Activated T-helper 1 cell treated with anti-CD3 and anti-CD28 coated beads, Interleukin-12 subunit alpha, Interleukin-12 subunit beta, Interleukin-2, Interleukin-4 antibody, amounts not matched to agents 30 ng/mL and 10 ng/mL and 1 ng/mL, durations not matched to agents 14 hours and 24 hours and 36 hours (primary cell): ENCODE measurements at places on chromosomes 7 and 10. TPM values are rescaled to one million over a fixed set of nuclear protein-coding genes. Genes with fewer than 3 reads are reported as not detected.

GRCh38 chr7:145020454-145020853, 184.6 kb upstream of the TPK1 start:
- no peak for DNase-seq
- no peak overlapping the region for H3K4me3 ChIP-seq
- no peaks in the 10 kb centered on the region for H3K4me1 ChIP-seq
- H3K27me3 ChIP-seq = no peaks in the 10 kb centered on the region

- H3K36me3 ChIP-seq = no peaks in the 10 kb centered on the region
- no peak overlapping the region for H3K4me3 ChIP-seq
- no peak for DNase-seq
- H3K27me3 ChIP-seq = no peaks in the 10 kb centered on the region
Measured at GRCh38 chr10:1189166-1190051, 133.2 kb downstream of the WDR37 start.

GRCh38 chr7:149500201-149500600, 2.6 kb upstream of the ZNF746 start:
- peaks cover 3% of the 10 kb centered on the region for H3K36me3 ChIP-seq
- H3K27ac ChIP-seq = peak overlapping the region; percentile 31
- peaks cover 34% of the 10 kb centered on the region for H3K4me1 ChIP-seq
- H3K4me3 ChIP-seq = peak overlapping the region; percentile 63
- no peak for DNase-seq

GRCh38 chr10:130230611-130231010, 94.4 kb downstream of the GLRX3 start:
- H3K4me1 ChIP-seq = no peaks in the 10 kb centered on the region
- H3K4me3 ChIP-seq = no peak overlapping the region
- DNase-seq = no peak
- no peaks in the 10 kb centered on the region for H3K36me3 ChIP-seq

GRCh38 chr10:132103116-132103910, 37.6 kb downstream of the JAKMIP3 start:
- no peaks in the 10 kb centered on the region for H3K27me3 ChIP-seq
- no peaks in the 10 kb centered on the region for H3K36me3 ChIP-seq
- DNase-seq = no peak
- no peak overlapping the region for H3K4me3 ChIP-seq
- H3K4me1 ChIP-seq = no peaks in the 10 kb centered on the region

DNA sequence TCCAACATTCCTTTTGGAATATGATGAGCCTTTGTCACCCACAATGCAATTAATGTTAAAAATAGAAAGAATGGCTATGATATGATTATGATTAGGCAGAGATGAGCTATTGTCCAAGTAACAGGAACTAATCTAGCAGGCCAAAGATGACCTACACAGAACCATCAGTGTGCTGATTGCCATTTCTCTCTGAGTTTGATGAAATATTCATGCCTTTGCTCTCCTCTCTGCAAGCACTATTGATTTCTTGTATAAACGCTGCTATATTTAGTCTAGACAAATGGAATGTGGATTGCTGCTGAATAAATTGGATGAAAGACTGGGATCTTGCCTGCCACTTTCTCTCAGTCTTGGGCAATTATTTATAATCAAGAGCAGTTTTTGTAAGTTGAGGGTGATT, 85.4 kb downstream of the HDAC9 start:
- no peak overlapping the region for H3K27ac ChIP-seq
- no peak for DNase-seq
- H3K36me3 ChIP-seq = no peaks in the 10 kb centered on the region
- no peak overlapping the region for H3K4me3 ChIP-seq
- no peaks in the 10 kb centered on the region for H3K27me3 ChIP-seq

DNA sequence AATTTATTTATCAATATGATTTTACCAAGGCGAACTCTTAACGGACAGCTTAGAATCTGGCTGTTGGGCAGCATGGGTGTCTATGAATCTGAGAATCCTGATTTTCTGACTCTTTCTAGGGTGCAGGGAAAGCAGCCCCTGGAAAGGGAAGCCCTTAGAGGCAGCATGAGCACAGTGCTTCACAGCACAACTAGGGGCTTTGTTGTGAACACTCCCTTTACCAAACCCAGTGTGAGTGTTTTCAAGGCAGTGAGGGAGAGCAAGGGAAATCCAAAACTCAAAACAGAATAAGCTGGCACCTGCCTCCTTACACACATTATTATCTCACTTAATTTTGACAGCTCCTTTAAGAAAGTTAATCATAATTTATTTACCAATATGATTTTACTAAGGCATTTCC, 116.3 kb upstream of the CSTF2T start:
- H3K27me3 ChIP-seq = peaks cover 5% of the 10 kb centered on the region
- no peaks in the 10 kb centered on the region for H3K36me3 ChIP-seq
- H3K4me1 ChIP-seq = no peaks in the 10 kb centered on the region
- no peak overlapping the region for H3K4me3 ChIP-seq
- no peak overlapping the region for H3K27ac ChIP-seq

DNA sequence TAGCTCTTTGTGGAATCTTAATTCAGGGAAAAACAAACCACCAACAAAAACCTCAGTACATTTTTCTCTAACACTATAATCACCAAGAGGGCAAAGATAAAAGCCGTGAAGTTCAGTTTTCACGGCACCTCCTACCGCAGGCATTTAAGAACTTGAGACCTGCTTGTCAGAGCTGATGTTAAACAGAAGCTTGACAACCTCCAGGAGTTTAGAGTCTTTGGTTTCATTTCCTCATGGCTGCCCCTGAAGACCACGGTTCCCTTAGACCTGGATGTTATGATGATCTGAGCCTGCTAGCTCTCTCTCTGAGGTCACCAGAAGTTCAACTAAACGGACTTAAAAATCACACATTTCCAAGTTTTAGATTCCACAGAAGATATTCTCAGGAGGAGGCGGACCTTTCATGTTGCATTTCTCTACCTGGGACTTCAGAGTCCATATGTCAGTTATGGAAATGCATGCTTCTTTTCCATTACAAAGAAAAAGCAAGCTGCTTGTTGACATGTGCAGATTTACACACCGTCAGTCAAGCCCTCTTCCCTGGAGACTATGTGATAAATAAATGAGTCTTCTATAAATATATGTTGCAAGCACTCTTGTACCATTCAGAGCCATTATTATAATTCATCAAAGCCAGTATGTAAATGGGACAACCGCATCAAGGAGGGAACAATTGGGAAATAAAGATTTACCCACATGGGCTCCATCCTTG, 258.0 kb downstream of the GFRA1 start:
- H3K27me3 ChIP-seq = no peaks in the 10 kb centered on the region
- no peaks in the 10 kb centered on the region for H3K36me3 ChIP-seq
- H3K4me3 ChIP-seq = no peak overlapping the region

- no peaks in the 10 kb centered on the region for H3K36me3 ChIP-seq
- no peak overlapping the region for H3K4me3 ChIP-seq
- H3K27me3 ChIP-seq = no peaks in the 10 kb centered on the region
- no peak overlapping the region for H3K27ac ChIP-seq
- no peak for DNase-seq
Measured at GRCh38 chr7:81846398-81846797, 76.6 kb upstream of the HGF start.

DNA sequence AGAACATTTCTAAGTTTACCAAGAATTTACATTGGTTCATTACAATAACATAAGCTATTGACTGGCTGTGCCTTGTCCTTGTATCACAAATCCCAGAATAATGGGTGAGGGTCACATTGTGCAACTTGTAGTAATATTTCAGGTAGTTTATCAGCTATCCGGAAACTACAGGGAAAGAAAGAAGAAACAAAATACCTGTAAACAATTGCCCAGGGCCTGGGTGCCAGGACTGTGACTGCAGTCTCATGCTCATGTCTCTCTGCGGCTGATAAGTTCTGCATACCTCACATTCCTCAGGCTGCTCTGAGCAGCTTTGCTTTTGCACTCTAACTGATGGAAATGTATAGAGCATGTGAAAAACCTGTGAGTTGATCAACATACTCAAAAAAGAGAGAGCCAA, 131.8 kb upstream of the TRIM24 start:
- H3K27ac ChIP-seq = no peak overlapping the region
- H3K4me3 ChIP-seq = no peak overlapping the region
- no peaks in the 10 kb centered on the region for H3K27me3 ChIP-seq
- H3K36me3 ChIP-seq = no peaks in the 10 kb centered on the region
- no peak for DNase-seq

GRCh38 chr7:88615336-88615735, 144.2 kb upstream of the ZNF804B start:
- H3K27ac ChIP-seq = no peak overlapping the region
- no peak overlapping the region for H3K4me3 ChIP-seq
- H3K4me1 ChIP-seq = no peaks in the 10 kb centered on the region
- H3K27me3 ChIP-seq = no peaks in the 10 kb centered on the region
- DNase-seq = no peak
- no peaks in the 10 kb centered on the region for H3K36me3 ChIP-seq

- H3K36me3 ChIP-seq = no peaks in the 10 kb centered on the region
- no peak for DNase-seq
- H3K27ac ChIP-seq = no peak overlapping the region
- H3K27me3 ChIP-seq = no peaks in the 10 kb centered on the region
- peaks cover 6% of the 10 kb centered on the region for H3K4me1 ChIP-seq
Measured at GRCh38 chr7:25625306-25625992, 397.2 kb upstream of the NPVF start.

GRCh38 chr10:22833353-22833752, 94.5 kb upstream of the ARMC3 start:
- no peaks in the 10 kb centered on the region for H3K4me1 ChIP-seq
- H3K4me3 ChIP-seq = no peak overlapping the region
- peaks cover 2% of the 10 kb centered on the region for H3K27me3 ChIP-seq
- DNase-seq = no peak

GRCh38 chr7:140771826-140772225, 75.3 kb downstream of the NDUFB2 start:
- no peaks in the 10 kb centered on the region for H3K27me3 ChIP-seq
- H3K4me3 ChIP-seq = no peak overlapping the region
- H3K36me3 ChIP-seq = peaks cover 9% of the 10 kb centered on the region
- no peak for DNase-seq
- no peak overlapping the region for H3K27ac ChIP-seq
- no peaks in the 10 kb centered on the region for H3K4me1 ChIP-seq

DNA sequence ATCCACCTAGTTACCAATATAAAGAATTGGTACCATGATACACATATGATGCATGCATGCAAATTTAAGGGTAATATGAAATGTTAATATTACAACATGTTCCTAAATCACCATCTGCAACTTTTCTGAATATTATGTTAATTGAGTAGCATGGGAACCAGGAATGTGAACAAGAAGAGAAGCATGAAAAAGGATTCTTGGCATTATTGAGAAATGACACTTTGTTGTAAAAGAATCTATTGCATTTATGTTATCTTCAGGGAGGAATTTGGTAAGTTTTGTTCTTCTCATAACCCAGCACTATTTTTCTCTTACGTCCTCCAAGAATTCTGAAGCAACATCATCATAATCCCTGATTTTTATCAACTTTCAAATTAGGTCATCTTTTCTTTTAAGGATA, 159.9 kb upstream of the SLC25A13 start:
- H3K4me3 ChIP-seq = no peak overlapping the region
- H3K36me3 ChIP-seq = peaks cover 3% of the 10 kb centered on the region
- H3K4me1 ChIP-seq = peaks cover 36% of the 10 kb centered on the region
- no peak overlapping the region for H3K27ac ChIP-seq
- H3K27me3 ChIP-seq = no peaks in the 10 kb centered on the region

GRCh38 chr10:123869020-123869414, 22.6 kb downstream of the CPXM2 start:
- H3K4me3 ChIP-seq = no peak overlapping the region
- H3K36me3 ChIP-seq = no peaks in the 10 kb centered on the region
- no peaks in the 10 kb centered on the region for H3K4me1 ChIP-seq

- no peaks in the 10 kb centered on the region for H3K36me3 ChIP-seq
- DNase-seq = no peak
- no peak overlapping the region for H3K27ac ChIP-seq
Measured at GRCh38 chr10:58813573-58813972, 300.9 kb downstream of the BICC1 start.

GRCh38 chr7:149598721-149599308, 101.2 kb upstream of the ZNF746 start:
- peaks cover 32% of the 10 kb centered on the region for H3K4me1 ChIP-seq
- H3K4me3 ChIP-seq = no peak overlapping the region
- H3K27ac ChIP-seq = no peak overlapping the region

- no peak overlapping the region for H3K27ac ChIP-seq
- DNase-seq = no peak
- H3K4me3 ChIP-seq = no peak overlapping the region
- H3K36me3 ChIP-seq = peaks cover 23% of the 10 kb centered on the region
- peaks cover 2% of the 10 kb centered on the region for H3K27me3 ChIP-seq
- no peaks in the 10 kb centered on the region for H3K4me1 ChIP-seq
Measured at GRCh38 chr7:30717181-30717580, 34.8 kb upstream of the INMT start.

DNA sequence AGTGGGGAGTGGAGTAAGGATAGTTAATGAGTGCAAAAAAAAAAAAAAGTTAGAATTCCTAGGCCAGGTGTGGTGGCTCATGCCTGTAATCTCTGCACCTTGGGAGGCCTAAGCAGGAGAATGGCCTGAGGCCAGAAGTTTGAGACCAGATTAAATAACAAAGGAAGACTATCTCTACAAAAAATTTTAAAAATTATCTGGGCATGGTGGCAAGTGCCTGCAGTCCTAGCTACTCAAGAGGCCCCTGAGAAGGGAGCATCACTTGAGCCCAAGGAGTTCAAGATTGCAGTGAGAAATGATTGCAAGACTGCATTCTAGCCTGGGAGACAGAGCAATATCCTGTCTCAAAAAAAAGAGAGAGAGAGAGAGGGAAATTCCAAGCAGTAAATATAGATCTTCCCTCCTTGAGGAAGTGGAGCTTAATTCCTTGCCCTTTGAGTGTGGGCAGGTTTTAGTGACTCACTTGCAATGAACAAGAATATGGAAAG, 19.5 kb upstream of the CSTF2T start:
- no peak overlapping the region for H3K4me3 ChIP-seq
- no peak for DNase-seq
- H3K36me3 ChIP-seq = no peaks in the 10 kb centered on the region
- no peak overlapping the region for H3K27ac ChIP-seq
- peaks cover 9% of the 10 kb centered on the region for H3K4me1 ChIP-seq
- H3K27me3 ChIP-seq = peaks cover 4% of the 10 kb centered on the region

DNA sequence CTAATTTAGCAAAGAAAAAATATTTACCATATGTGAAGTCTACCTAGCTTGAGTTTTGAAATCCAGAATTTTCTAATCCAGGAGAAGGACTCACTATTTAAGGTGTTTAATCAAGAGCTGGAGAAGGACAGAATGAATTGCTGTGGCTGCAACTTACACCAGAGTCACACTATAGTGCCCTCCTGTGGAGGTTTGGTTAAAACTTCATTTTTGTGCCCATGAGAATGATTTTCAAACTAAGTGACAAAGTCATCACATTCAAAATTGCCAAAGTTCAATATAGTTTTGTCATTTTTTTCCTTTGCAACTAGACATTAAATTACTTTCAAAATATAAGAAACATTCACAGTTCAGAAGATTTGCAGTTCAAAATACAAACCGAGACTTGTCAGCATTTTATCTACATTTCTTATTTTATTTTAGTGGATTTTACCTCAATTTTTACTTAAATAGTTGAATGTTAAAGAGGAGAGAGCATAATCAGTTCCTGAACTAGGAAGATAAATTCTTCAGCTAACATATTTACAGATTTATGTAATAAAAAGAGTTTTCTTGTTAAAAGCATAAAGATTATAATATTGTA, 70.7 kb downstream of the CABCOCO1 start:
- no peak overlapping the region for H3K4me3 ChIP-seq
- H3K36me3 ChIP-seq = no peaks in the 10 kb centered on the region
- H3K27ac ChIP-seq = no peak overlapping the region
- DNase-seq = no peak

GRCh38 chr10:36437367-36437766, 688.0 kb upstream of the ANKRD30A start:
- no peak overlapping the region for H3K4me3 ChIP-seq
- no peaks in the 10 kb centered on the region for H3K4me1 ChIP-seq
- no peak for DNase-seq
- H3K36me3 ChIP-seq = no peaks in the 10 kb centered on the region
- H3K27ac ChIP-seq = no peak overlapping the region

APBB1IP gene
- 39.6 and 43.6 TPM in 2 replicates for total RNA-seq

CYP26C1 gene
- total RNA-seq = not detected in 2 replicates

PILRB gene
- total RNA-seq = 82.6 and 83.9 TPM in 2 replicates

GBX1 gene
- not detected in 2 replicates for total RNA-seq

EMX2 gene
- not detected in 2 replicates for total RNA-seq

OR6B1 gene
- total RNA-seq = not detected in 2 replicates
